Head of caudate nucleus (tissue), 42 donors: ENCODE measurements at places on chromosomes 12 and 14.

GRCh38 chr14:32710231-32710671, 228.4 kb upstream of the NPAS3 start:
- DNase-seq = no peak

DNA sequence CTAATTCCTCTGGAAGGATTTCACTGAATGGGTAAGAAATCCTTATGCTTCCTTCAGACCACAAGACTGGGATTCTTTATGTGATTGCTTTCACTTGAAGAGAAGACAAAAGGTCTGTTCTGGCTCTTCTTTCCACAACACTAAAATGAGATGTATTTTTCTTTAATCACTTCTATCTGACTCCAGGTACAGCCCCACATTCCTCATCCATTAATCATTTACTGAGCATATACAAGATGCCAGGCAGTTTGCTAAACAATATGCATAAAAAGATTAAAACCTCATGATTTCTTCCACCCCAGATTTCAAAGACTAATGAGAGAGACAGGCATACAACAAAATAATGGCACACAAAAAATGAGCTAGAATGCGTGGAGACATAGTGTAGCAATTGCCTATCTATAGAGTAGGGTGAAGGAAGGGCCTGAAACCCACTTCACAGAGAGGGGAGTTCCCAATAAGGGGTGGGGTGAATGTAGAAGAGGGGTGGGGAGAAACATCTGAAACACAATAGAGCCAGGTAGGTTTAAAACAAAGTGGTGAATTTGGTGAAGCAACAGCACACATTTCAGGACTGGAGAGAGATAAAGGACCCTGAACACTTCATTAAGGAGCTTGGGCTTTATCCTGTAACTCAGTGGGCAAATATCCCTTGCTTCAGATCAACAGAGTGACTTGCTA, 65.1 kb upstream of the PRB2 start:
- DNase-seq = no peak

- DNase-seq = no peak
Measured at GRCh38 chr12:130860311-130860710, 11.6 kb upstream of the RAN start.

GRCh38 chr14:59091404-59091803, 97.1 kb upstream of the DAAM1 start:
- no peak for DNase-seq

GRCh38 chr12:15977999-15978951, 67.1 kb downstream of the DERA start:
- no peak for DNase-seq

- no peak for DNase-seq
Measured at GRCh38 chr14:54893151-54893760, 9.4 kb downstream of the GCH1 start.

DNA sequence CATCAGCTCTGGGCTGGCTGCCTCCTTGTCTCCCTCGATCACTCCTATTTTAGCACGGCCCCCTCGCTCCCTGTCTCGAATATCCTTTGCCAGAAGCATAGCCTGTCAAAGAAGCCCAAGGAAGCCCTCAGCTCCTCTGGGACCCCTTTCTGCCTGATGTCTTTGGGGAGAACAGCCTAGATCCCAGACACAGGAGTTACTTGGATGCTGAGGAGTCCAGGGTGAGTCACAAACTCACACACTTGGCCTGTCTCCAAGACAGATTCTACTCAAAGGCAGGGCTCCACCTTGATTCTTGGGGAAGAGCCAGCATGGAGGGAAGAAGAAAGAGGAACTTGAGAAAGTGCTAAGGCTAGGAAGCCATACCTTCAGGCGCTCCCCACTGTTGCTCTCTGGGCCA, 8.1 kb downstream of the AVIL start:
- DNase-seq = no peak

GRCh38 chr12:25362646-25363045, 111.9 kb upstream of the KRAS start:
- DNase-seq = no peak

DNA sequence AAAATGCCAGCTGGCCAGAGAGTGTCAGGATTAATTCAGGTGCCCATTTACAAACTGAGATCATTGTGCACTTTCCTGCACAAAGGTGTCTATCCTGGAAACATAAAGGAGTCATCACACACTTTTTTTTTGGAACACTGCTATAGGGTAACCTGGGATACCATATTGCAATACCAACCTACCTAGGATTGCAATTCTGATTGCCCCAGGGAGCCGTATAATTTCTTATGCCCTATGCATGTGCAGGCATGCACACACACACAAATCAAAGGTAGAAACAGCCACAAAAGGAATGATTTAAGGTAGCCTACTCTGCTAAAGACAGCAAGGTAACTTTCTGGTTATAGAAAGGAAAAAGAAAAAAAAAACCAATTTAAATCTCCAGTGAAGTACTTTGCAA, 285.3 kb upstream of the KITLG start:
- no peak for DNase-seq

DNA sequence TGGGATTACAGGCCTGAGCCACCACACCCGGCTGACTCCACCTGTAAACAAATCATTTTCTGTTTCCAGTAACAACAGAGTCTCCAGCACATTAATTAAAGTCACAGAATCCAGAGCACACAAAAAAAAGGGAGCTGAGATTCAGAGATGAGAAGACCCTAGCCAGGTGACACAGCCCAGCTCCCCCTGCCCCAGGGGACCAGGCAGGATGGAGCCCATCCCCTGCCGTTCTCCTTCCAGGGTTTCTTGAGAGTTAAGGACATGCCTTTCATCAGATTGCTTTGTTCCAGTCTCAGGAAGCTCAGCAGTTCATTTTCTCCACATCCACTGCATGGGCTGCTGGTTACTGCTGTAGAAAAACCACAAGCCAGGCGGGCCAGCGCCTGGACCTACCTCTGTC, 81.2 kb downstream of the RIMBP2 start:
- no peak for DNase-seq

- DNase-seq = no peak
Measured at GRCh38 chr12:78096909-78097597, 266.4 kb downstream of the NAV3 start.

DNA sequence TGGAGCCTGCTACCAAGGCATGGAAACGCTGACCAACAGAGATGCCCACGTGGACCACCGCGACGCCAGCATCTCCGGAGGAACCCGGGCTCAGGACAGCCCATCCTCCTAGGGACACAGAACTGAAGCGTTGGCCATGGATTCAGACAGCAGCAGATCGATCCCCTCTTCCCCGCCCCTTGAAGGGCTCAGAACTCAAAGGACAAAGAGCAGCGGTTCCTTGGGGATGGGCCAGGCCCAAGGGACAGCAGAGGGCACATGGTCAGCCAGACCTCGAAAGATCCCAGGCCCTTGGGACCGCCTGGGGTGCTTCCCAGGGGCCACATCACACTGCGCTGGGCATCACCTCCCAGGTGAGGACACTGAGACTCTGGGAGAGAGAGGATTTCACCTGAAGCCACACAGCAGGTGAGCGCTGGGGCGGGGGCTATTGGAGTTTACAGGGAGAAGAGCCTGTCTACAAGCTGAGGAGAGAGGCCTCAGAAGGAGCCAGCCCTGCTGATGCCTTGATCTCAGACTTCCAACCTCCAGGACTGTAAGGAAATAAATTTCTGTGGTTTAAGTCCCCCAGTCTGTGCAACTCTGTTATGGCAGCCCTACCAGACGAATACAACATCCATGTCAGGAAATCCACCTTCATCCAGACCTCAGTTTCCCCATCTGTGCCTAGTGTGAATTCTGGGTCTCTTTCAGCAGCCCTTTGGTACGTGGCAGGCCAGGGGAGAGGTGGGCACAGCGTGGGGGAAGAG, 49.4 kb downstream of the CCNK start:
- DNase-seq = no peak

DNA sequence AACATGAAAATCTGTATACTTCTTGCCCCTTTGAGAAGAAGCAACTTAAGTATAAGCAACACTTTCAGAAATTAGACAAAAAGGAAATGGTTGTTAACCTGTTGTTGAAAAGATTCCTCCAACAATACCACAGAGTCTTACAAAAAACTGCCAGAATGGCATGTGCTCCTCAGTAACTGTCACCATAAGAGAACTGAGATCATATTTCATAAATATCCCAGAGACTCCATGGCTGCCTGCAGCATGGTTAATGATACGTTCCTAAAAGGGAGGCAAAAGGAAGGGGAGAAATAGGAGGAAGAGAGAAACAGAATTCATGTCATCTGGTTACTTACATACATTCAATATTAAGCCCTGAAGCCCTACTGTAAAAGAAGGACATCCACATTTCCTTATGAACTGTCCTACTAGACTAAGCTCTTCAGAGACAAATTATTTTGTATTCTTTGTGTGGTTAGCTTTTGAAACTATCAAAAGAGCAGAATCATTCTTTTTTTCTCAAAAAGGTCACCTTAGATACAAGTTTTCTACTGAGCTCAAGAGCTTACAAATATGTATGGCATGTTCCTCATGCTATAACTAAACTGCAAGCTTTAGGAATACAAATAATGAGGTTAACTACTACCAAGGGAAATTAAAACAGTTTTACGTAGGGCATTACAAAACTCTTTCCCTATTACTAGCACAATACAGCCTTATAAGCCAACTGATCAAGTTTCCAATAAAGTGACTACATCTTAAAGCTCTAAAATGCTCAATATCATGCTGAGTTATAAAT, 37.8 kb downstream of the ERGIC2 start:
- no peak for DNase-seq

DNA sequence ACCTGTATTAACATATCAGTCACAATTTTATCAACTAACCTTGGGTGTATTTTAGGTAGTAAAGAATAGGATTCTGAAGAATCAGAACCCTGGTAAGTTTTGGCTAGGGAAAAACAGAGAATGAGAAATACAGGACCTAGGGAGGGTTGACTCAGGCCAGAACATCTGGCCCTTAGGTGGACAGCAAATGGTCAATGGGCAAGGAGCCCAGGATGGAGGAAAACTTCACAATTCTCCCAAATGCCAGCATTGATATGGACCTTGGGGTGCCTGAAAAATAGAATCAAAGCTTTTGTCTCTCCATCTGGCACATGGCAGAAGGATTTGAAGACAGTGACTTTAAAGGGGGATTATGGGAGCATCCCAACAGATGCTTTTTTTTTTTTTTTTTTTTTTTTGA, 32.7 kb upstream of the PRPF39 start:
- DNase-seq = no peak

GRCh38 chr12:89153341-89153740, 199.0 kb downstream of the DUSP6 start:
- DNase-seq = no peak
